ENCODE measurements at places on chromosomes 5 and 9. TPM values are rescaled to one million over a fixed set of nuclear protein-coding genes. Genes with fewer than 3 reads are reported as not detected.

- H3K27ac ChIP-seq, result no peak overlapping the region
- no peaks in the 10 kb centered on the region for H3K27me3 ChIP-seq
- H3K36me3 ChIP-seq, result no peaks in the 10 kb centered on the region
- DNase-seq, result no peak
Measured at GRCh38 chr5:134091626-134092121, 22.8 kb upstream of the TCF7 start.

DNA sequence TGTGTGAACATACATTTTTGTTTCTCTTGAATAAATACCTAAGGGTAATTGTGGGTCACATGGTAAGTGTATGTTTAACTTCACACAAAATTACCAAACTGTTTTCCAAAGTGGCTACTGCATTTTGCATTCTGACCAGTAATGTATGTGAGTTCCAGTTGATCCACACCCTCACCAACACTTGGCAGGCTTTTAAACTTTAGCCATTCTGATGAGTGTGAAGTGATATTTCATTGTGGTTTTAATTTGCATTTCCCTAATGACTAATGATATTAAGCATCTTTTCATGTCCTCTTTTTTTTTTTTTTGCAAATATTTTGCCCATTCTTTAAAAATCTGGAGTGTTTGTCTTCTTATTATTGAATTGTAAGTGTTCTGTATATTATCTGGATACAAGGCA is 53.5 kb upstream of the MAST4 start:
- no peak overlapping the region for H3K4me3 ChIP-seq
- H3K36me3 ChIP-seq, result no peaks in the 10 kb centered on the region
- no peak overlapping the region for H3K27ac ChIP-seq
- H3K27me3 ChIP-seq, result no peaks in the 10 kb centered on the region

CDKN2B-AS1 gene
- 0.74 TPM for polyA plus RNA-seq

DNA sequence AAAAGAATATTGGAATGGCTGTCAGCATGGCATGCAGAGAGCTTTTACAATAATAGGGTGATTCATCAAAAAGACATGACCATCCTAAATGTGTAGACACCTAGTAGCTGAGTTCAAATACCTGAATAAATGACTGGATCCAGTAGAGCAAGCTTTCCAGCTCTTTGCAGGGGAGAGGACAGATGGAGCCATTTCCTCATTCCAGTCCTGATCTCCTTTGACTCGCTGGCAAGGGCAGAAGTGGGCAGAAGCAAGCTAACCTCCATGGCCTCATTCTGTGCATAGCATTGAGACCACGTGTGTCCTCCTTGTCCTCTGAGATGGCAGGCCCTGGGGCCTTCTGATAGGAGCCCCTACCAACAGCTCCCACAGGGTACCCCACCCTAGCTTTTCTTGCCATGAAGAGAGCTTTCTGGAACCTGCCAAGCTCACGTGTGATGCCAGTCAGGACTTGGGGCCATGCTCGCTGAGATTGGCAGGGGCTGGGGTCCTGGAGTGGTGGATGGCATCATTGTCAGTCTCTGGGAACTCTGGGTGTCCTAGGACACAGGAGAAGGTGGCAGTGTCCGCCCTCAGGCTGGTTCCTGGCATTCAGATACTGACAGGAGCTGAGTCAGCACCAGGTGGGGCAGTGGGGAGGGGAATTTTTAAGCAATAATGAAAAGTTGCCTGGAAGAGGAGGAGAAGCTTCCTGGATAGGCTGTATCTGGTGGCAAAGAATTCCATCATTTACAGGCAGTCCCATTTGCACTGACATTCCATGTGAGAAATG is 33.6 kb downstream of the WWC1 start:
- H3K4me1 ChIP-seq, result no peaks in the 10 kb centered on the region
- no peak overlapping the region for H3K27ac ChIP-seq
- no peaks in the 10 kb centered on the region for H3K27me3 ChIP-seq
- no peak for DNase-seq
- no peaks in the 10 kb centered on the region for H3K36me3 ChIP-seq

HSD17B4 gene
- polyA plus RNA-seq, result 236 TPM

DNA sequence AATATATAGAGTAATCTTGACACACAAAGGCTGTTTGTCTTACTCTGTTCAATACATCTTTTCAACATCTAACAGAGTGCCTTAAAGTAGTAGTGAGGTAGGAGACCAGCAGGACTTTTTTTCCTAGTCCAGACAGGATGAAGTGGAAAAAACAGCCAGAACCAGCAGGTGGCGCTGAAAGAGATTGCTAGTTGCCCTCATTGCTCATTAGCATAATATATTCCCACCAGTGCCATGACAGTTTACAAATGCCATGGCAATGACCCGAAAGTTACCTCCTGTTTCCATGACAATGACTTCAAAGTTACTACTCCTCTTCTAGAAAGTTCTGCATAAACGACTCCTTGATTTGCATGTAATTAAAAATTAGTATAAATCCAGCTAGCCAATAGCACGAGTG is 387.4 kb downstream of the ACTL7B start:
- H3K4me3 ChIP-seq, result no peak overlapping the region
- peak; percentile 66 for DNase-seq
- H3K27ac ChIP-seq, result no peak overlapping the region
- no peaks in the 10 kb centered on the region for H3K27me3 ChIP-seq

PAPPA gene
- 0.40 TPM for polyA plus RNA-seq

DNA sequence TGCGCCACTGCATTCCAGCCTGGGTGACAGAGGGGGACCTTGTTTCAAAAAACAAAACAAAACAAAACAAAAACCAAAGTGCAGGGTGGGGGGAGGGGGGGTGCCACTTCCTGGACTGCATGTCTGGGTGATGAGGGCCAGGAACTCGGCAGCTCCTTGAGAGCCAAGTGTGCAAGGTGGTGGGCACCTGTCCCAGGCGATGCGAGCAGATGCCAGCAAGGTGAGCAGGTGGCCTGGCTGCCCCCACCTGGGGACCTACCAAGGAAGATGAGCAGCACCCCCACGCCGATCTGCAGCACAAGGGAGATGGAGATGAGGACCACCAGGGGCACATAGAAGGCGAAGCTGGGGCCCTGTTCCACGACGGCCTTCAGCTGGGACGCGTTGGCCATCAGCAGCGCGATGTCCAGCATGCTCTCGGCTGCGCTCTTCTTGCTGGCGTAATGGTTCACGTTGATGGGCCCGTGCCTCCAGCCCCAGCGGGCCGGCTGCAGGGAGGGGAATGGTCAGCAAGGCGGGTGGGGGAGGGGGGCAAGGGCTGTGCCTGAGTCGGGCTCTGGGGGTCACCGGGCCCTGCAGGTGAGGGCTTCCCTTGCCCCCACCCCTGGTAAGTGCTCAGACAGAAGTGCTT is 7.8 kb downstream of the NINJ1 start:
- DNase-seq, result peak; percentile 25
- no peaks in the 10 kb centered on the region for H3K27me3 ChIP-seq
- peaks cover 48% of the 10 kb centered on the region for H3K36me3 ChIP-seq
- H3K4me1 ChIP-seq, result peaks cover 40% of the 10 kb centered on the region

GRCh38 chr9:92620845-92621244 is 49.1 kb downstream of the IPPK start:
- no peaks in the 10 kb centered on the region for H3K27me3 ChIP-seq
- peaks cover 21% of the 10 kb centered on the region for H3K4me1 ChIP-seq

DNA sequence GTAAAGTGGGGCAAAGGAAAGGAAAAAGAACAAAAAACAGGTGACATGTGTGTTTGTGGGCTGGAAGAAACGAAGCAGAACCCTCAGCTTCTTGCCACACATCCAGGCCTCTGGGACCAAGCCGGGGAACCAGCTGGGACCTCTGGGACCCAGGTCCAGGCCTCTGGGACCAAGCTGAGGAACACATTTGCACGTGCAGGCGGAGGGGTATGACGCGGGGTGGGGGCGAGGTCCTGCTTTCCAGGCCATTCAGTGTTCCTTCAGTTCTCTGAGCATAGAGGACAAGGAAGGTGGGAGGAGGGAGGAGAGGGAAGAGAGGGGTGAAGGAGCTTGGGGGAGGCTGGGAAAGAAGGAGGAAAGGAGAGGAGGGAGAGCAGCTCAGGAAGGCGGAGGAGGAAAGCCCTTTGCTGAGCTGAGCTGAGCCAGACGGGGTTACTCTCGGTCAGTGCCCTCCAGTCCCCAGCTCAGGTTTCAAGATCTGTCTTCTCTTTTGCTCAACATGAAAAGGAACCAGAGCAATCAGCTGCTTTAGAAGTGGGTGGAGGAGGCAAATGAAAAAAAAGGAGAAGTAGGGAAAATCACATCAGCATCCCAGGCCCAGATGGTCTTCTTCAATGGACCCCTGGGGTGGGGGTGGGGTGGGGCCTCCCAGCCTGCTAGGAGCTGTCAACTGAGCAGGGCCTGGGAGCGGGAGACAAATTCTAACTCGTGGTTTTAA is 59.1 kb downstream of the ABCA1 start:
- peaks cover 49% of the 10 kb centered on the region for H3K36me3 ChIP-seq
- peak; percentile 67 for DNase-seq
- H3K27me3 ChIP-seq, result no peaks in the 10 kb centered on the region
- peaks cover 87% of the 10 kb centered on the region for H3K4me1 ChIP-seq
- no peak overlapping the region for H3K4me3 ChIP-seq
- peak overlapping the region; percentile 91 for H3K27ac ChIP-seq

DNA sequence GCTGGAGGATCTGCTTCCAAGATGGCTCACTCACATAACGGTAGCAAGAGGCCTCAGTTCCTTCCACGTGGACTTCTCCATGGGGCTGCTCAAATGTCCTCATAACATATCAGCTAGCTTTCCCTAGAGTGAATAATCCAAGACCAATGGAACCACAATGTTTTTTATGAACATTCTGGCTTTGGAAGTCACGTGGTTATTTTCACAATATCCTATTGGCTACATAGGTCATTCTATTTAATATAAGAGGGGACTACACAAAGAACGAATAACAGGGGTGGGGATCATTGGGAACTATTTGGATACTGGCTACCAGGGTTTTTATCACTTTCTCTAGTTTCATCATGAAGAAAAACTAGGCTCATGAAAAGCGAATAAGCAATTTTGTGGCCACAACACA is 81.4 kb downstream of the ZNF622 start:
- no peaks in the 10 kb centered on the region for H3K36me3 ChIP-seq
- H3K4me1 ChIP-seq, result no peaks in the 10 kb centered on the region
- DNase-seq, result no peak
- no peaks in the 10 kb centered on the region for H3K27me3 ChIP-seq
- no peak overlapping the region for H3K4me3 ChIP-seq
- H3K27ac ChIP-seq, result no peak overlapping the region

IFNB1 gene
- not detected for polyA plus RNA-seq

GRCh38 chr5:150505041-150505511 is 2.9 kb upstream of the NDST1 start:
- H3K27ac ChIP-seq, result no peak overlapping the region
- H3K27me3 ChIP-seq, result no peaks in the 10 kb centered on the region
- no peak for DNase-seq
- no peaks in the 10 kb centered on the region for H3K36me3 ChIP-seq

GRCh38 chr5:19497229-19497815 is 490.7 kb downstream of the CDH18 start:
- no peaks in the 10 kb centered on the region for H3K36me3 ChIP-seq
- H3K27me3 ChIP-seq, result no peaks in the 10 kb centered on the region
- H3K4me1 ChIP-seq, result no peaks in the 10 kb centered on the region
- H3K27ac ChIP-seq, result no peak overlapping the region

FBP2 gene
- polyA plus RNA-seq, result 0.15 TPM

TOPORS gene
- polyA plus RNA-seq, result 9.8 TPM

CCDC107 gene
- 198 TPM for polyA plus RNA-seq

ZFP37 gene
- polyA plus RNA-seq, result 0.64 TPM

GRCh38 chr5:143536364-143536763 is 132.9 kb upstream of the NR3C1 start:
- H3K4me3 ChIP-seq, result no peak overlapping the region
- no peaks in the 10 kb centered on the region for H3K36me3 ChIP-seq
- H3K4me1 ChIP-seq, result no peaks in the 10 kb centered on the region

DNA sequence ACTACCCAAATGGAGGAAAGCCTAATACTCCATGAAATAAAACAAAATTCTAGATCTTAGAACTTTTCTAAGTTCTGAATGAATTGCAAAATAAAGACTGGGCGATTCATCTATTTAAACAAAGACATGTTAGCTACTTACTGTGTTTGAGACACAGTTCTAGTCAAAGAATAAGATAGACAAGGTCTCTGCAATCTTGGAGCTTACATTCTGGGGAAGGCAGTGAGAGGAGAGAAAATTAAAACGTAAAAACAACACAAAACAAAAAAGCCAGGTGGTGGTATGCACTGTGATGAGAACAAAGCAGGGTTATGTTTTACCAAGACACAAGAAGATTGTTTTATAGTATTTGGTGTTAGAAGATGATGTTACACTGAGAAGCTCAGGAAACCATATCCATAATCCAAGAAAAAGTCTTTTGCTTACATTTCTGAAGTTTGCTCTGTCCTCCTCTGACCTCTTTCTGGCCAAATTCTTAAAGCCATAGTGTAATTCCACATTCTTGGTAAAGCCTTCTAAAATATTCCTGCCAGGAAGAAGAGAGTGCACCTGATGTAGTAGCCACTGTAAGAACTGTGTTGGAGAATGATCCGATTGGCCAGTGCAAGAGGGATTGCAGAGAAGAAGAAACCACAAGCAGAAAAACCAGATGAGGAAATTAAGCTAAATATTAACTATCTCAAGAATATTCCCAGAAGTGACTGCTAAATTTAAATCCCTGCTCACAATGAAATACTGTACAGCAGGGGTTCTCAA is 218.4 kb downstream of the PCSK1 start:
- no peaks in the 10 kb centered on the region for H3K36me3 ChIP-seq
- DNase-seq, result no peak
- no peaks in the 10 kb centered on the region for H3K27me3 ChIP-seq
- H3K4me3 ChIP-seq, result no peak overlapping the region

DNA sequence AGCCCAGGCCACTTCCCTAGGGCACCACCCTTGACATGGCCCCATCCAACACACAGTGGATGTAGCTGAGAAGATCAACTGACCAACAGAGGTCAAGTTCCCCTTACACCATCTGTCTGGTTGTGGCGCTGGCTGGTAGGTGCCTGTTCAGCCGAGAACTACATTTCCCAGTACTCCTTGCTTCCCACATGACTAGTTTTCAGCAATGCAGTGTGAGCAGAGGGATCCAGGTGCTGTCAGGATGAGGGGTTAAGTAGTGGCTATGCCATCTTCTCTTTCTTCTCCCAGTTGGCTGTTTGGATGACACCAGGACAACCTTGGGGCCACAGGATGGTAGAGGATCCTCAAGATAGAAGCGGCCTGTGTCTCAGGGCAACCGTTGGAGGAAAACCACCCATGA is 48.6 kb upstream of the SH3PXD2B start:
- no peaks in the 10 kb centered on the region for H3K27me3 ChIP-seq
- H3K36me3 ChIP-seq, result no peaks in the 10 kb centered on the region
- H3K4me3 ChIP-seq, result no peak overlapping the region
- H3K27ac ChIP-seq, result no peak overlapping the region

- H3K36me3 ChIP-seq, result no peaks in the 10 kb centered on the region
- H3K27me3 ChIP-seq, result no peaks in the 10 kb centered on the region
- H3K4me3 ChIP-seq, result no peak overlapping the region
- peak overlapping the region; percentile 42 for H3K27ac ChIP-seq
Measured at GRCh38 chr9:21831841-21832509, 29.5 kb downstream of the MTAP start.
